Right lobe of liver (tissue), 6 donors: ENCODE measurements at places on chromosomes 5 and 9.

- DNase-seq = no peak
Measured at GRCh38 chr5:121763665-121764064, 88.0 kb upstream of the FTMT start.

DNA sequence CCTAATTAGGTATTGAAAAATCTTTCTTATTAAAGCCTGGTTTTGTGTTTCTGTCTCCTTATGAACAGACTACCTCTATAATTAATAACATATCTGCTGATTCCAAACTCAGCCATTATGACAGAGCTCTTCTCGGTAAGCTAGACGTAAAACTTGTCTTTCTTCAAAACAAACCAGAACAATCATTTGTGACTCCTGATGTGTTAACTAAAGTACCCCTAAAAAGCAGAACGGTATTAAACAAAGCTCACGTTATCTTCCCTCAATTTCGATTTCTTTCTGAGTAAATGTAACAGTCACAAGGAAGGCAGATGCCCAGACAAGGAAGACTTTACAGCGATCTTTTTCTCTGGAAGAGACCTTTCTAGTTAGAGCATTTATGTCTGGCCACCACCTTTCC lies 1.8 kb downstream of the SEMA5A start:
- no peak for DNase-seq

DNA sequence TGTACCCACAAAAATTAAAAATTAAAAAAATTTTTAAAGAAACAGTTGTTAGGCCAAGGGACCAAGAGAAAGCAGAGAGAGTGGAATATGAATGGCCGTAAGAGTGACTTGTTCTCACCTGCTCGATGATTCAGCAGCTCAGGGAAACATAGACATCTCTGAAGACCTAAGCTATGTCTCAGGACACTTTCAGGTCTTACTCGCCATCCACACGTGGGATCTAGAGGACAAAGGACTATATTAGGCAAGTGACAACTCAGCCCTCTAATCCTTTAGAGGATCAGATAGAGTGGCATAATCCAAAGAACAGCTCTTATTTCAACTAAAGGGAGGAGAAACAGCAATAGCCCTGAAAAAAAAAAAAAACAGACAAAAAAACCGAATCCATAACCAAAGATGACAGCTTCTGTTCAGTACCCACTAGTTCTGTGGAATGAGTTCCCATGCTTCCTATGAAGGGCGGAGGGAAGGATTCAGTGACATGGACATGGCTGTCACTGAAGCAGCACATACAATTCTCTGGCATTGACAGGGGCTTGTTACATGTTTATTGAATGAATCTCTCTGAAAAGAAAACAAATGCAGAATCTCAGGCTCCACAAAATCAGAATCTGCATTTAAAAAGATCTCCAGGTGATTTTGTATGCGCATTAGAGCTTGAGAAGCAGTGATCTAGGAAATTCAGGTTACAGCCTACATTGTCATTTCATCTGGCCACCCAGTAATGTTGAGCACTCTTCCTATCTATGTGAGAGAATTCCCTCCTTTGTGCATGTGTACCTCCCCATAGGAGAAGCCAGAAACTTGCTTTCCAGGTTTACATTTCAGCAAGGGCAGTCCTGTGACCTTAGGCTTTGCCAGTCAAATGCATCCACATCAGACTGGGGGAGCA lies 96.0 kb downstream of the KIAA1958 start:
- no peak for DNase-seq

DNA sequence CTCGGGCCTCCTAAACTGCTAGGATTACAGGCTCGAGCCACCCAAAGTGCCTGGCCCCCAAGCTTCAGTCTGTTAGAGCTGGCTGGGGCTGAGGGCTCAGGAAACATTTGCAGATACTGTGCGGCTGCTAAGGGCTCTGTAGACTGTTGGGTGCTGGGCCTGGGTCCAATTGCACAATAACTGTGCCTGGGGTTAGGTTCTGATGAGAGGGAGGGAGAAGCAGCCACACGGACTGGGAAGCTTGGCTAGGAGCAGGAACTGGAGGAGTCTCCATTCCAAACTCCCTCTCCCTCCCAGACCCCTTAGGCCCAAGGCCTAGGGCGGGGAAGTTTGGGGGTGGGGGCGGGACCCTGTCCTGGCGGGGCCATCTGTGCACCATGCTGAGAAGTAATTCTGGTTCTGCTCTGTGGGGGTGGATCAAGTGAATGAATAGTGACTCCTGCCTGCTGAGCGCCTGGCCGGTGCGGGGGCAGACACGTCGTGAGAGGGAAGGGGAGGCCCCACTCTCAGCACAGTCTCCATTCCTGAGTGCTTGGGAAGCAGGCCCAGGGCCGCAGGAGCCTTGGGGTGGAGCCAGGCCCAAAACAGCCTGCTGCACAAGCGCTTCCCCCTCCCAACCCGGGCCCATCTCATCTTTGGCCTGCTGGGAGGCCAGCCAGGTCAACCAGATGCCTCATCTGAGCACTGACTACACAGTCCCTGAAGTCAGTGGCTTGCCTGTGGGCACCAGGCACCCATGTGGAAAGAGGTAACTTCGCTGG lies 1.5 kb downstream of the ASS1 start:
- peak; percentile 89 for DNase-seq

GRCh38 chr9:90921969-90922368 lies 120.3 kb downstream of the SYK start:
- no peak for DNase-seq

DNA sequence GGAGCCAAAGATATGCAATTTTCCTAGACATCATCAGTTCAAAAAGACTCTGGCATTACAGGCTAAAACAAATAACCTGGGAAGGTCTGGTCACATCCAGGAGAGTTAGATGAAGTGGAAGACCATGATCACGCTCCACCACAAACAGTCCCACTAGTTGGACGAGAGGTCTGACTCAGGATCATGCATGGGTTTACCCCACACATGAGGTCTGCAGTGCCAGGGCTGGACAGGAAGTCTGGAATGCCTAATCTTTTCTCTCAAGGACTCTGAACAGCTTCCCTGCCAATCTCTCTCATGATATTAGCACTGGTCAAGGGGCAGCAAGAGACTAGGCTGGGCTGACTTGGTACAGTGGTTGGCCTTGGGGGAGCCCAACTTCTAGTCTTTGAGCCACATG lies 7.1 kb downstream of the PRUNE2 start:
- no peak for DNase-seq

GRCh38 chr9:76796296-76796695 lies 32.1 kb downstream of the PCA3 start:
- DNase-seq = no peak

DNA sequence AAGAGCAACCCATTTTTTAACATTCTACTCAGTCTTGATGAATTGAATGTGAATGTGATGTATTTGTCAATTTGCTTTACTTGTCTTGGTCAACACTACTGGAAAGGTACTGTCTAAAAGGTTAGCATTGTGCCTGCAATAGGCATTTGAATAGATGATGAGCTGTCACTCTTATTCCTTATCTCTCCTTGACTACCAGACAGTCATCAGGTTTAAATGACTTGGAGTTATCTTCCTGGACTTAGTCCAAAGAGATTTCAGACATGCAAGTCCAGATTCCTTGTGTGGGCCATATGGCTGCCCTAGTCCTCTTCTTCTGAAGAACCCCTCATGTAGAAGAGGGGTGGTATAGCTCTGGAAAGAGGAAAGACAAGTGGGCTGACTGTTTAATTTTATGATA lies 4.8 kb downstream of the ARHGEF28 start:
- DNase-seq = no peak
